Activated CD4-positive, CD25-positive, alpha-beta regulatory T cell treated with anti-CD3 and anti-CD28 coated beads, Interleukin-2, amount 50 U/mL, for 72 hours (primary cell): ENCODE measurements at places on chromosomes 3 and 15.

DNA sequence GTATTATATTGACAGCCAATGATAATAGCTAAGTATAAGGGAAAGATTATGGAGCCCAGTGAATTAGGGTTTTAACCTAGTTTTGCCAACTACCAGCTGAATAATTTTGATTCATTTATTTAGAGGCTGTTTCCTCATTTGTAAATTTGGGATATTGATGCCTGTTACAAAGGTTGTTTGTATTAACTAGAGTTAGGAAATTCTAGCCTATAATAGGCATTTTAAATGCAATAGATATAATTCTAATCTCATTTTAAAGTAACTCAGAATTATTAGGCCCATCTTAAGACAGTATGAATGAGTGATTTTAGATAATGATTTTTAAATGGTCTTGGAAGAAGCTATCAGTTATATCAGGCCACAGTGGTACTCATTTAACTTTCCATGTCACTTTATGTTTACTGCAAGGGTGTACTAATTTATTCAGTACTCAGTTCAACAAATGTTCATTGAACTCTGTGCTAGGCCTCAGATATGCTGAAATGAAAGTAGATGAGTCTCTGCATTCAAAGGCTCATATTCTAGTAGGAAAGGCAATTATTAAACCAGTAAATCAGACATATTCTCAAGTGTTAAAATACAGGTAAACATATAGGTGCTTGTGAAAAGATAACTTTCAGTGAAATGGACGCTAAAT, 200.8 kb downstream of the KLHL25 start:
- DNase-seq, result no peak

GRCh38 chr3:186322761-186323160, 39.3 kb downstream of the DGKG start:
- DNase-seq, result no peak

DNA sequence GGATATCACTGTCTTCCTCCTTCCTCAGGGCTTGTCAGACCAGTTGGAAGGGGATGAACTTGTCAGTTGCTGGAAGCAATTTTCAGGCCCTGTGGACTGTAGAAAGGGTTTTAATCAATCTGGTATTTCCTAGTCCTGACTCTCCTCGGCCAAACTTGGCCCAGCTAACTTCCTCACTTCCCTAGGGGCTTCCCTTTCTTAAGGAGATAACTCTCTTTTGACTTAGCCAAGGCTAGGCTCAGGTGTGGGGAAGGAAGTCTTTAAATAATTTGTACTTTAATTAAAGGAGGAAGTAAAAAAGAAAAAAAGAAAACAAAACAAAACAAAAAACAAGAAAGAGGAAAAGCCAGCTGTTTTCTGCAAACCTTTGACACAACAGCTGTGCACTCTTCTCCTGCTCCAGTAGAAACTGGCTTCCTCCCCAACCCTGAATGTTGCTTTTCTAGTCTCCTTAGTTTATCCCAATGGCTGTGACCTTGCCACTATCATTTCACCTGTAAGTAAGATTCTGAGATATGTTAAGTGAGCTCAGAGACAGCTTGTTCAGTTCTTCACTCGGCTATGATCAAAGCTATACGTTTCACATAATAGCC, 53.0 kb upstream of the ST3GAL6 start:
- DNase-seq, result no peak

DNA sequence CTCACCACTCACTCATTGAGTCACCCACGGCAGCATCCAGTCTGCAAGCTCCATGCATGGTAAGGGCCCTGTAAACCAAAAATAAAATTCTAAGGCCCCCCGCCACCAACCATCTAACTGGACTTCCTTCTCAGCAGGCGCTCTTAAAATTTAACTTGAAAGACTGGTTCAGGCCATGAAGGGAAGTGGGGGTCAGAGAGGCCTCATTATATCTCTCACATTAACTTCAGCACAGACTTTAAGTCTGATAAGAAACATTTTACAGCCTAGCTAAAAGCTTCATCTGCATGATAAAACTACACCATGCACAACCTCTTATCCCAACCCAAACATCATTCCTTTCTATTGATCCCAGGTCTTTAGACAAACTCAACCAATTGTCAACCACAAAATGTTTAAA, 38.5 kb downstream of the FBLN2 start:
- DNase-seq, result no peak

- no peak for DNase-seq
Observed at GRCh38 chr15:47513471-47513870, 203.8 kb upstream of the SEMA6D start.

DNA sequence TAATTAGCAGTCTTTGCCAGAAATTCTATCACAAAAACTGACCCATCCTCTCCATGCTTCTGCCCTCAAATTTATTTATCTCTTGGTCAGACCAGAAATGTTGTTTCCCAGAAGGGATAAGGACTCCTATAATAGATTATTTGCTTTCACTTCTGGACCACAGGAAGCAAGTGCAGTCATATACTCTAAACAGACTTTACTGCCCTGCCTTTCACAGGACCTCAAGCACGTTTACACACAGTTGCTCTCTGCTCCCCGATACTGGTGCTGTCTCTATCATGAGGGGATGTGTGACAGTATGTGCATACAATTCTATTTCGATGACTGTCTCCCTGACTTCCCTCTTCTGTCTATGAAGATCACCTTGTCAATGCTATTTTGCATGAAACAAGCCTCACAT, 205.5 kb upstream of the TGFBR2 start:
- no peak for DNase-seq

- no peak for DNase-seq
Observed at GRCh38 chr15:83436513-83437158, 10.5 kb upstream of the SH3GL3 start.

GRCh38 chr3:46693038-46693891, at the start of gene ALS2CL:
Gene ALS2CL (minus strand): TSS chr3:46693679. CDS start chr3:46689440, 4,239 bp downstream.
- peak; percentile 67 for DNase-seq

GRCh38 chr3:26838026-26838425, 215.5 kb downstream of the LRRC3B start:
- DNase-seq, result no peak

- no peak for DNase-seq
Observed at GRCh38 chr3:127925384-127925783, 10.4 kb downstream of the KBTBD12 start.

- DNase-seq, result no peak
Observed at GRCh38 chr3:11415099-11415498, 142.9 kb downstream of the ATG7 start.

DNA sequence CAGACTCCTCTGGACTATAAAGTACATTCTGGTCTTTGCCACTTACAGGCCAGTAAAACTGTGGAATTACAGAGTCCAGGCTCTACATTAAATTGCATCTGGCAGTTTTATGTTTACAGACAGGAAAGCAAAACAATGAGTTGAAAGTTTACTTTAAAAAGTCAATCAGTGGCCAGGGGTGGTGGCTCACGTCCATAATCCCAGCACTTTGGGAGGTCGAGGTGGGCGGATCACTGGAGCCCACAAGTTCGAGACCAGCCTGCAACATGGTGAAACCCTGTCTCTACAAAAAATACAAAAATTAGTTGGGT, 53.8 kb downstream of the TM4SF4 start:
- DNase-seq, result no peak

DNA sequence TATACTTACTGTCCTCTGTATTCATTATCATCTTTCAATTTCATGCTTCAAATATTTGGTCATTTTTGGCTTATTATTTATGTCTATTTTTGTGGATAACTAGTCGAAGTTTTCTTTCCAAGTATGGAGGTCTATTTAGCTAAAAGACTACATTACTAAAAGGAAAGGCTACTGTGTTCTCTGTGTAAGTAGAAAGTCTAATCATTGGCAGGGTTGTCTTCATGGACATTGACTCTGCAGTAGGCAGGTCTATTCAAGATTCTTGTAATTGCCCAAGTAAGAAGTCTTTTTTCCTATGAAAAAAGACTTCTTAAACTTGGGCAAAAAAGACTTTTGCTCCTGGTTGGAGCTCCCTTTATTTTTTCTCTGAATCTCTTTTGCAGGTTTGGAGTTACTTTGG, 368.6 kb upstream of the GRM7 start:
- no peak for DNase-seq

- no peak for DNase-seq
Observed at GRCh38 chr3:124082343-124082742, 90.4 kb upstream of the ROPN1 start.

DNA sequence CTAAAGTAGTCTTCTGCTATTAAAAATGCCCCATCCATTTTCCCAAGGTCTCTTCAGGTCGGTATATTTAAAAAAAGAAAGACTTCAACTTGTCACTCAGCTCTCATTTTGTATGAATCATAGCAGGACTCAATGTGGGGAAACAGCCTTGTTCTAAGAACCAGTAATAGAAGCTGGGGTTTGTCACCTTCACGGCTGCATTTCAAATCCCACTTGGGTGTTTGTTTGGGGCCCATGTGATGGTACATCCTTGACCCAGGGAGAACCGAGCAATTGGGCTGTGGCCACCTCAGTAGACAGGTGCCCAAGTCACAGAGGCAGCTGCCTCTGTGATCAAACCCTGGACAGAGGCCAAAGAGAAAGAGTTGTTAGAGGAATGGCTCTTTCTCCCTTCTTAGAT, 70.3 kb upstream of the ARL8B start:
- DNase-seq, result no peak

DNA sequence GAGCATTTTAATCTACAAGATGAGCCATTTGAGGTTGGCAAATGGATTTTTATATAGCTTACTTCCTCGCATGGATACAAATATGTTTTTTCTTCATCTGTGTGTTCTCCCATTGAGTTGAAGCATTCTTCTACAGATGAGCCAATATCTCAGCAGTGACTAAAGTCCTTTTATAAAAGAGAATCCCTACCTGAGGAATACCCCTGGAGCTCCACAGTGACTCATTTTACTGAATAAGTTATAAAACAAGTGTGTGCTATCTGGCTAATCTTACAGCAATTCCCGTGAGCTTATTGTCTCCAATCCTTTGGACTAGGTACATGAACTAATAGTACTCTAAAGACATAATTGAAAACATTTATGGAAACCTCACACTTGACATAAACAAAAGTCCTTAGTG, 354.2 kb upstream of the BCHE start:
- DNase-seq, result no peak

DNA sequence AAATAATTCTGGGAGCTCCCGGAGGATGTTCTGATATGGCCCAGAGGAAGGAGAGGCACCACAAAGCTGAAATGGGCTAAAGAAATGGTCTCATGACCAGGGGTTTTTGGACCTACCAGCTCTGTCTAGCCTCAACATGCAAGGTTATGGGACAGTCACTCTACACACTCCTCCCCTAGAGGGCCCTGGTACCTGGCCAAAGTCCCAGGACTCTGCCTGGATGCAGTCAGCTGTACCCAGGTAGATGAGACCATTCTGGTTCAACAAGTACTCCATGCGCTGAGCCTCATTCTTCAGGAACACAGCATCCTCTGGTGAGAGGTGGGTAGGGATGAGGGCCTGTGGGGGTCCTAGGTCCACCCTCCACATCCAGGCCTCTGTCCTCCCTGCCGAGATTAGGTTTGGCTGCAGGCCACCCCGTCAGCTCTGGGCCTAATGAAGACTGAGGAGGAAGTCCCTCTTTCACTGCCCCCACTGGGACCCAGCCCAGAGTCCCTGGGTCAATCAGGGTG, 9.5 kb downstream of the EPB42 start:
- DNase-seq, result no peak

- no peak for DNase-seq
Observed at GRCh38 chr3:156553705-156554356, 1.1 kb downstream of the SSR3 start.

GRCh38 chr3:40511031-40511718, 5.3 kb downstream of the ZNF620 start:
- DNase-seq, result no peak

- no peak for DNase-seq
Observed at GRCh38 chr3:61360297-61360965, 109.2 kb upstream of the FHIT start.

DNA sequence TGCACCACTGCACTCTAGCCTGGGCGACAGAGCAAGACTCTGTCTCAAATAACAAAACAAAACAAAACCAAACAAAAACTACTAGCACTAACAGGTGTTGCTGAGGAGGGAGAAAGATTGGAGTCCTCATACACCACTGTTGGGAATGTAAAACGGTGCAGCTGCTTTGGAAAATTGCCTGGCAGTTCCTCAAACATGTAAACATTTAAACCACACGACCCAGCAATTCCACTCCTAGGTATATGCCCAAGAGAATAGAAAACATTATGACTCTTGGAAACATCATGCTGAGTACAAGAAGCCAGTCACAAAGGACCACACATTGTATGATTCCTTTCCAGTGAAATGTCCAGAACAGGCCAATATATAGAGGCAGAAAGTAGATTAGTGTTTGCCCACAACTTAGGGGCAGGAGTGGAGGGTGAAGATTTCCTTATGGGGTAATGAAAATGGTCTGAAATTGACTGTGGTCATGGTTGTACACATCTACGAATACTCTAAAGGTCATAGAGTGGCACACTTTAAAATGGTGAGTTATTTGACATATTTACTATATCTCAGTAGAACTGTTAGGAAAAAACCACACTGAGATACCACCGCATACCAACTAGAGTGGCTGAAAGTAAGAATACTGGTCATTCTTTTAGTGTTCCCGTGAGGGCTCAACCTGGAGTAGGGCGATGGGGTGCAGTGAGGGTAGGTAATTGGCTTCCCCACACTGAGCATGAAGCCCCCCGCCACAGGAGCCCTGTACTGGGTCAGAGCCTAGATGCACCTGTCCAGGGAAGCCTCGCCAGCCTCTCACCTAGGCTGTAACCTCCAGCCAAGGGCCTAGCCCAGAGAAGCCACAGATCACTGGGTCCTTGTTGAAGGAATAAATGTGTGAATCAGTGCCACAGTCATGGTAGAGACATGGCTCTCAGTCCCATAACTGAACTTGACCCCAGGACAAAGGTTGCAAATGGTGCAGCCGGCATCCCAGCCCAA, 131.1 kb downstream of the NUP210 start:
- no peak for DNase-seq

- DNase-seq, result no peak
Observed at GRCh38 chr3:148367756-148368155, 329.9 kb upstream of the AGTR1 start.
